Stimulated activated CD4-positive, alpha-beta T cell treated with anti-CD3 and anti-CD28 coated beads, Interleukin-1b, Interleukin-23, amount 100 ng/mL, for 4 hours (primary cell): ENCODE measurements at places on chromosomes 12 and 14.

- DNase-seq, result peak; percentile 38
Observed at GRCh38 chr14:99274346-99275221, 2.6 kb upstream of the BCL11B start.

GRCh38 chr12:121167232-121167820 is 34.6 kb downstream of the P2RX7 start:
- DNase-seq, result no peak

DNA sequence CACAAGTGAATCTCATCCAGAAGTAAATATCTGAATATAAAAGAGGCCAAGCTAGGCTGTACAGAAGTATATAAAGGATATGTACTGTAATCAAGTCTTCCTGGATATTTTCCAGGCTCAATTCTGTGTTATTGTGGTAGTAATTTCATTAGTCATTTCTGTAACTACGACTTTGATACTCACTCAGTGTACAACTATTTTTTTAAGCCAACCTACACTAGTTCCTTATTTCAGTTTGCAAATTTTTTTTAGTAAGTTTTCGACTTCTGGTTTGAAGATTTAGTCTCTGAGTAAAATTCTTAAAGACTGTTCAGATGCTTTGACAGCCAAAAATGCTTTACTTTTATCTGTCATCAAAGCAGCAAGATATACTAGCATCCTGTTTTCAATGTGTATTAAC is 130.8 kb downstream of the CAPZA3 start:
- no peak for DNase-seq

GRCh38 chr12:47954058-47954457 is 9.3 kb upstream of the TMEM106C start:
- DNase-seq, result no peak

GRCh38 chr14:67432050-67432564 is 20.1 kb upstream of the PLEK2 start:
- DNase-seq, result no peak

DNA sequence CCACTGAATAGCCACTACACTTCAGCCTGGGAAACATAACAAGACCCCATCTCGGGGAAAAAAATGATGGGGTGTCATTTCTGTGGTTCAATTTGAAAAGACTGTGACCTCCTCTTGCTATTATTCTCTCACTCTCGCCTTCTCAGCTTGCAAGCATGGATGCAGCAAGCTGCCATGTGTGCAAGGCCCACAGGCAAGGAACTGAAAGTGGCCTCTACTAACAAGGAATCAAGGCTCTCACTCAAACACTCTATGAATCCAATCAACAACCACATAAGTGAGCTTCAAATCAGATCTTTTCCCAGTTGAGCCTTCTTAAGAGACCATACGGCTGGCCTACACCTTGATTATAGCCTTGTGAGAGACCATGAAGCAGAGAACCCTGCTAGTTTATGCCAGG is 17.9 kb upstream of the DHRS7 start:
- DNase-seq, result no peak

DNA sequence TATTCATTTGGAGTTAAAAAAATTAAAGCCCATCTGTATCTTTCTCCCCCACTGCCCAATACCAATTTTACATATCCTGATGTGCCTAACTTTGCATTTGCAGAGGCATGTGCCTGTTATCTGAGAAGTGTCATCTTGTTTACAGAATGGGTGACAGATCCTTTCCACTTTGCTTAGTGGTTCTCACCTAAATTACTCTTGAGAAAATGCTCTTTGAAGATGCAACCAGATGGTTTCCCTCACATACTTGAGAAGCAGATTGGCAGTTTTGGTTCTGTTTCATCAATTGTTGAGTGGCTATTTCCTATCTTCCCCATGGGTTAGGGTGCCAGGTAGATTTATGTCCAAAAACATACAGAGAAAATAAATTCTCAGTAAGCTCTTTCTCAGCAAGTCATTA is 1051.4 kb upstream of the ATXN7L3B start:
- no peak for DNase-seq

GRCh38 chr14:91282954-91283645 is 38.6 kb upstream of the GPR68 start:
- DNase-seq, result no peak

DNA sequence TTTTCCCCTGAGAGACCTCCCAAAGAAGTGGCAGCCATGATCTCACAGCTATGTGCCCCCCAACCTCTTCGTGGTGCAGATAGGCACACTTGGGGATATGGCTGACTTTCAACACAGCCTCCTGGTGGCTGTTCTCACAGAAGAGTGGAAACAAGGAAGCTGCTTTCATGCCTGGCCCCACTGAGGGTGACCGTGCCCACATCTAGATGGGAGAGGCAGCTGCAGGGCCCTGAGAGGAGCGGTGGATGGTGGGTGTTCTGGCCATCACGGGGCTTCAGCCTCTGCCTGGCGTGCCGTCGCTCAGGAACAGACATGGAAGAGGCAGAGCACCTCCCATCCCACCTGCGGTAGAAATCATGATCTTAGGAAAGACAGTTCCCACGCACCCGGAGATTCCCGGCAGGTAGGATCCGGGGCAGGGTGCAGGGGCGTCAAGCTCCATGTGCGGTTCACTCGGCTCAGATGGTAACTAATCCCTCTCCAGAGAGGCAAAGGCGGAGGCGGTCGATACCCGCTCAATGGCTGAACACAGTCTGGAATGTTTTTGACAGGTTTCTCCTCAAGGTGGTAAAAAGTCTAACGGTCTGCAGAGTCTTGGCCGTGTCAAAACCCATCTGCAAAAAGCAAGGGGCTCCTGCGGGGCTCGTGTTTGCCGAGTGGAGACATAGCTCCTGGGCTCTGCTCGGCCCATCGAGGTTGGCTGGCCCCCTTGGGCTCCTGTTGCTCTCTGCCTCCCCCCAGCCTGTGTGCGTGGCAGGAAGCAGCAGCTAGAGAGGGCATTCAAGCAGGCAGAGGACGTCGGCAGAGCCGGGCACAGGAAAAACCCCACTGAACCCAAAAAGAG is 225.2 kb upstream of the RTL1 start:
- DNase-seq, result no peak

- DNase-seq, result no peak
Observed at GRCh38 chr14:48974994-48975393, 611.2 kb downstream of the RPS29 start.

DNA sequence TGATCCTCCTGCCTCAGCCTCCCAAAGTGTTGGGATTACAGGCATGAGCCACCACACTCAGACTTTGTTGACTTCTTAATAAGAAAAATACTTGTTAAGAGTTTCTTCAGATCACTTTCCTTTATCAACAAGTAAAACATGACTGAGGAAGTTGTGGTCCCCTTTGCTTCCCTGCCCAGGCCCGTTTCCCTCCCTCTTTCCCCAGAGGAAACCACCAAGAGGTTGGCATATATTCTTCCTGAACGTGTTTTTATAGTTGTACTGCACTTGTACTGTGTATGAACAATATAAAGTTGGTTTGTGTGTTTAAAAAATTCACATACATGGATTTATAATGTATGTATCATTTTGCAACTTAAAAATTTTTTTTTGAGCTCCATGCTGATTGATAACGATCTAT is 28.4 kb downstream of the PTPN11 start:
- no peak for DNase-seq

- DNase-seq, result no peak
Observed at GRCh38 chr12:16881986-16882570, 276.1 kb upstream of the LMO3 start.

GRCh38 chr14:104157016-104157928 is 18.9 kb downstream of the KIF26A start:
- DNase-seq, result no peak

DNA sequence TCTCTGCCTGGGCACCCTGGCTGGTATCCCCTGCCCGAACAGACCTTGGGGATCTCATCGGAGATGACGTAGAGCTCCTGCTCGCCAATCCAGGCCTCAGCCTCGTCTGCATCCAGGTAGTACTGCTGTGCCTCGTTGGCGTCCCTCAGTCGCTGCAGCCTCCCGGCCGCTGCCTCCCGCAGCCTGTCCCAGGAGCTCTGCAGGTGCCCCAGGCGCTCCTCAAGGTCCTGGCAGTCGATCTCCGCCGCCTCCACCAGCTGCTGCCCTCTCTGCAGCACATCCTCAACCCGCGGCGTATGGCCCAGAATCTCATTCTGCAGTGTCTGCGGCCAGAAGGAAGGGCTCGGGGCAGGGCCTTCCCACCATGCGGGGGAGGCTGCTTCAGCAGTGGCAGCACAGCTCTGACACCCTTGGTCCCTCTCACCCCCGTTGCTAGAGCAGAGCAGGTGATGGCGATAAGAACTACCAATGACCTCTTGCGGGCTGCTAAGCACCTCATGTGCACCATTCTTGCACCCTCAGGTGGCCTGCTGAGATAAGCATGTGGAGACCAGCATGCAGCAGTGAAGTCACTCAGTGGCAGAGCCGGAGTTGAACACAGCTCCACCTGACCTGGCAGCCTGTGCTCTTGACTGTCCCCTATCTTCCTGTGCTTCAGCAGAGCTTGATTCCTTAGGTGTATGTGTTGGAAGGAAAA is 71.0 kb downstream of the PLEKHG3 start:
- DNase-seq, result no peak

GRCh38 chr12:124904306-124905098 is 9.9 kb downstream of the UBC start:
- no peak for DNase-seq

DNA sequence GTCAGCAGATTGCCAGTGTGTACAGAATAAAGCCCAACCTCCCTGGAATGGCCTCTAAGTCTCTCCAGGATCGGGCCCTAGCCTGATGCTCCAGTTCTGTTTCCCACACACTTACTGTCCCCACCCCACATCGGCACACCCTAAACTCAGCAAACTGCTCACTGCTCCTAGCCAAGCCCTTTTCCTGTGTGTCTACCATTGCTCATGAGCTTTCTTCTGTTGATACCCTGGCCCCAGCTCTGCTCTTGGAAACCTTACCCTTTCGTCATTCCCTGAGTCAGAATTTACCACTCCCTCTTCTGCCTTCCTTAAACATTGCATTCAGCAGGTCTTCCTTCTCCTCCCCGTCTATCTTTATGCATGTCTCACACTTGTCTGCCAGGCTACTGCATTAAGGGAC is 158.9 kb downstream of the TMX1 start:
- DNase-seq, result no peak

DNA sequence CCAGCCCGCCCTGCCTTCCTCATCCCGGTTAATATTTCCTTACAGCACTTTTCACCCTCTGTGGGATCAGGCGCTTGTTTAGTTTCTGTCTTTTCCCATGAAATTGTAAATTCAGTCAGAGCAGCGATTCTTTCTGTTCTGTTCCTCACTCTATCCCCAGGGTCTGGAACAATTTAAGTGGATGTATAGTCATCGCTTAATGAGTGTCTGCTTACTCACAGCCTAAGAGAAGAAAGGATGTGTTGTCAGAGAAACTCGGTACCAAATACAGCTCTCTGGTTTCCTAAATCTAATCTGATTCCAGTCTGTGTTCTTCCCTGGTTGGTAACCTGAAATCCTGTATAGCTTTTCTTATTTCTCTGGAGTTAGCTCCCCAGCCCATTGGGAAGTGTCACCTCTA is 44.9 kb downstream of the FOS start:
- no peak for DNase-seq

- DNase-seq, result no peak
Observed at GRCh38 chr14:95058491-95058890, 98.8 kb downstream of the DICER1 start.

GRCh38 chr12:12835378-12836146 is 22.4 kb downstream of the DDX47 start:
- no peak for DNase-seq

DNA sequence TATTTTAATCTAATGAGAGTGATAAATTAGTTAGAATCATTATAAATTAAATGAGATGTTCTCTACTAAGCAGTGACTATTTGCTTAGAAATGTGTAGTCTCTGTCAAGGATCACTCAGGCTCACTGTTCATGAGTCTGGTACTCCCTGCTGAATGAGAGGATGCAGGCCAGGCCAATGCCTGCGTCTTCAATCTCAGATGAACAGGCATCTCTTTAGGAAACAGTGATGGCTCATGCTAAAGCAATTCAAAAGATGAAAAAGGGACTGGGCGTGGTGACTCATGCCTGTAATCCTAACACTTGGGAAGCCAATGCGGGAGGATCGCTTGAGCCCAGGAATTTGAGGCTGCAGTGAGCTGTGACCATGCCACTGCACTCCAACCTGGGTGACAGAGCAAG is 106.8 kb downstream of the ZFC3H1 start:
- DNase-seq, result no peak

DNA sequence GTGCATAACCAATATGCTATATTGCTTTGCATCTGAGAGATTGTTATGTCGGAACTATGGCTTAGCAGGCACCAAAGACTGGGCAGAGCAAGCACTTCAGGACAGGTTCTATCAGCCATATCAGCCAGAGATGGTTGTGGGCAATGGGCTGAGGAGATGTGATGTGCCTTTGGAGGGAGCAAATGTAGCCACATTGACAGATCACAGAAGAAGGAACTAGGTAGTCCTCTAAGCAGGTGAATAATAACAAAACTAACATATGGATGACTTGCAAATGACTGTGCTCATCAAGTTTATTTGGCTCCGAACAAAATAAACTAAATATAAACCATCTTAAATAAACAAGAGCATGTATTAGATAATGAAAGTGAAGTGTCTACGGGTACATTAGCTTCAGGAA is 291.7 kb downstream of the RMST start:
- no peak for DNase-seq

DNA sequence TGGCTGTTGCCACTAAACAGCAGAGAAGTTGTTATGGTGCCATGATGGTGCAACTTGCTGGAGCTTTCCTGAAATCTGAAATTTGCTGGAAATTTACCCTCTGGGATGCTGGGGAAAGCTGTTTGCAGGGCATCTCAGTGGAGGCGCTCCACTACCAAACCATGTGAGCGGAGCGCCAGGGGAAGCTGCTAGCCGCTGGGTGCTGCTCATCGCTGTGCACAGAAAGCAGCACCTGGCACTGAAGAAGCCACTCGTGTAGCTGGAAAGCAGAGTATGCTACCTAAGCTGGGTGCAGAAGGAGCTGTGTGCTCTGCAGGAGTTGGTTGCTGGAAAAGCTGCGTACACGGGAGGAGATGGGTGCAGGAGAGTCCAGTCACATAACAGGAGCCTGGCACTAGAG is 53.0 kb downstream of the MSRB3 start:
- DNase-seq, result no peak

GRCh38 chr12:104877103-104877705 is 80.9 kb downstream of the SLC41A2 start:
- peak; percentile 12 for DNase-seq

GRCh38 chr12:118850244-118850825 is 131.0 kb upstream of the SRRM4 start:
- DNase-seq, result no peak

DNA sequence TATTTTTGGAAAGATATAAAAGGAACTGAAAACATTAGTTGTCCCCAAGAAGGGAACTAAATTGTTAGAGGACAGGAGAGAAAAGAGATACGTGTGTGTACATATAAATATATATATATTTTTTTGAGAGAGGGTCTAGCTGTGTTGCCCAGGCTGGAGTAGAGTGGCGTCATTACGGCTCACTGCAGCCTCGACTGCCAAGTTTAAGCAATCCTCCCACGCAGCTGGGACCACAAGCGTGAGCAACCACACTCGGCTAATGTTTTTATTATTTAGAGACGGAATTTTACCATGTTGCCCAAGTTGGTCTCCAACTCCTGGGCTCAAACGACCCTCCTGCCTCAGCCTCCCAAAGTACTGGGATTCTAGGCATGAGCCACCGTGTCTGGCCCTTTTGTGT is 16.2 kb upstream of the NOP2 start:
- DNase-seq, result no peak

- no peak for DNase-seq
Observed at GRCh38 chr12:50828121-50828520, 14.6 kb upstream of the TMPRSS12 start.

- DNase-seq, result no peak
Observed at GRCh38 chr12:27164330-27165040, 79.6 kb upstream of the STK38L start.

- DNase-seq, result no peak
Observed at GRCh38 chr12:106138633-106139421, at the start of gene NUAK1. Gene NUAK1 (minus strand): TSS chr12:106138954. CDS start chr12:106138653, 301 bp downstream.
